ENCODE measurements at places on chromosomes 7 and 10.

DNA sequence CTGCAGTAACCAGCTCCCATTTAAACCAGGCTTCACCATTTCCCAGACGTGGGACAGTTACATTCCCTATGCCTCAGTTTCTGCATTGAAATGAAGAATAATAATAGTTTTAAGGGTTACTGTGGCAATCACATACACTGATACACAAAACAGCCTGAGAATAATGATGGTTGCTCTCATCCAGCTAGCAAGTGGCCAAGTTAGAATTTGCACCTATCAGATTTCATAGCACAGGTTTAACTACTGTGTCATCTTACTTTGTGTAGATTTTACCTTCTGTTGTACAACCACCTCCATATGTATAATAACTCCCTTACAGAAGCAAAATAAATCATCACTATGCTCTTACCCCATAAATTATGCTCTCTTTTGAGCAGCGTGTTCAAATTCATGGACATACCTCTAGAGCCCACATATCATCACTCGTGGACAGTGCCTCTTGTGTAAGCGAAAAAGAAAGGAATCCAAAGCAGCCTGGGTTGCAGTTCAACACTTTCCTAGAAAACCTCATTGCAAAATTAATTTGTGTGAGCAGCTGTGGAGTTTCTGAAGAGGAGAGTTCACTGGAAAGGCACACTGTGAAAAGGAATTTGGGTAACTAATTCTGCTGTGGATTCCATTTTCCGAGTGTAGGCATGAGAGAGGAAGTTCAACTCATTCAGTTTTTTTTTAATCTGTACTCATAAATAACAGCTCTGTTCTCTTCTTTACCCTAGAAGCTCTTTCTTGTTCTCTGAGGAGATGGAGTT is 492.5 kb downstream of the ARL4A start:
- no peak for DNase-seq

DNA sequence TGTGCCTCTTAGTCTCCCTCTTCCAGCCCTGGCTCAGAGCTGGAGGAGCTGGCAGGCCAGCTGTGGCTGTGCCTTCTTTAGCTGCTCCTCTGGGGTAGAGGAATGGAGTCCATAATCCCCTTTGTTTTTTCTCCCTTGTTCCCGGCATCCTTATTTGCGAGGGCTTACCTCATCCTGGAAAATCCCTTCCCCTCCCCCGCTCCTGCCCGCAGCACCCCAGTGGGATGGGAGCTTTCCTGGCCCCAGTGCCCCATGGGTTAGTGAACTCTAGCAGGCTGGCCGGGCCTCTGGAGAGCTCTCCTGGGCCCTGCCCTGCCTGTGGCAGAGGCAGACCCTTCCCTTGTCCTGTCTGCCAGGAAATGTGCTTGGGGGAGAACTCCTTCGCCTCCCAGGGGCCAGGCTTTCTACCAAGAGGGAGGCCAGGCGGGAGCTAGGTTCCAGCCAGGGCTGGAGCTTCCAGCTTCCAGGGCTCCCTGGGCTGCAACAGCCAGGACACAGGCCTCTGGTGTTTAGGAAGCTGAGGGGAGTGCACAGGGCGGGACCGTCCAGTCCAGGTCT is 16.5 kb upstream of the TRIM8 start:
- DNase-seq: no peak

DNA sequence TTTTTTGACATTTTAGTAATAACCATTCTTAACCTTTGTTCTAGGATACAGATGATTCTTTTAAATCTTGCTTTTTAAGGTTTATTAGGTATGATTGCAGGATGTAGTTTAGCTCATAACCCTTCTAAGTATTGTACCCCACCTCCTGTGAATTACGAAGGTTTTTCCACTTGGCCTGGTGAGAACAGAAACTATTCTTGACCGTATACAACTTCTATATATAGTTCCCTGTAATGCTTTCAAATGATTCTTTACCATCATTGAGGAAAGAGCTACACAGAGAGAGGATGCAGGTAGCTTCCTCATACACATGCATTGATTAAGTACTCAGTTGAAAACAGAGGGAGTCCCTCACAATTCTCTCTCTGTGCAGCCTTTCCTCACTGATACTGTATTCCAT is 86.3 kb downstream of the PALS2 start:
- no peak for DNase-seq

- no peak for DNase-seq
Measured at GRCh38 chr7:27155816-27156507, 513 bp downstream of the HOXA7 start.

DNA sequence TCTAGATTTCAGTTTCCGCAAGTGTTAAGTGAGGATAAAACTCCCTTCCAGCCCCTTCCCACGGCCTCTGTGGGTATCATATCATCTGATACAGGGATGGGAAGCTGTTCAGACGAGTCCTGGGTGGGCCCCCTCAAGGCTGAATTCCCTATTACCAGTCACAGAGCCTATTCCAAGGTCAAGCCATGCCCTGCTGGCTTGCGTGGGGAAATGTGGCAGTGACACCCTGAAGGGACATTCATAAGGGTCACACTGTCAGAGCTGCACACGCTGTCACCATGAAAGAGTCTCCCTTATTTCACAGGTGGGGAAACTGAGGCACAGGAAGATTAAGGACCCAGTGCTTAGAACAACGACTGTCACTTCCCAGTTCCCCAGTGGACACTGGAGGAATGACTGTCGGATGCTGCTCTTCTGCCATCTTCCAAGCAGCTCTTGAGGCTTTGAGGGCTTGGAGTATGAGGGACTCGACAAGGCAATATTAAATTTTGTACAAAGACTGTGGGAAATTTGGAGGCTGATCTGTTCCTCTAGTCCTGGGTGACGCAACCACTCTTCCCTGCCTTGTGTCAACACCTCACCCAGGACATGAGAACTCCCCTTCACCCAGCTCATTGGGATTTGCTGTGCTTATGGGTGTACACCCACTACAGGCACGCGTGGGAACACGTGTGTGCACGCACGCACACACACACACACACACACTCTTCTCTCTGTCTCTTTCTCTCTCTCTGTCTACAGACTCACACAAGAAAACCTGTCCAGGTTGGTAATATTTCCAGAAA is 386.0 kb downstream of the RPS24 start:
- DNase-seq: no peak

Data from effector CD8-positive, alpha-beta T cell (primary cell).